ENCODE measurements at places on chromosomes 16 and 17.

GRCh38 chr16:30040221-30040620, 9.2 kb upstream of the TLCD3B start:
- DNase-seq: no peak

GRCh38 chr16:9042533-9042932, 48.9 kb upstream of the HAPSTR1 start:
- DNase-seq: no peak

- DNase-seq: no peak
Measured at GRCh38 chr16:67396159-67397035, 3.1 kb upstream of the TPPP3 start.

DNA sequence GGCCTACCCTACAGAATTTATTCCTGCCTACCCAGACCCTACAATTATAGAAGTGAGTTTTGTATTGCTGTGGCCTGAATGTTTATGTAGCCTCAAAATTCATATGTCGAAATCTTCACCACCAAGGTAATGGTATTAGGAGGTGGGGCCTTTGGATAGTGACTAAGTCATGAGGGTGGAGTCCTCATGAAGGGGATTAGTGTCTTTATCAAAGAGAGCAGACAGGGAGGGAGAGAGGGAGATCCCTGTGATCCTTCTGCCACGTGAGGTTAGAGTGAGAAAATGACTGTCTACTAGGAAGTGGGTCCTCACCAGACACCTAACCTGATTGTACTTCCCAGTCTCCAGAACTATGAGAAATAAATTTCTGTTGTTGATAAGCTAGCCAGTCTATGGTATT, 981 bp upstream of the DUXB start:
- no peak for DNase-seq
